ENCODE measurements at places on chromosomes 7 and 10.

DNA sequence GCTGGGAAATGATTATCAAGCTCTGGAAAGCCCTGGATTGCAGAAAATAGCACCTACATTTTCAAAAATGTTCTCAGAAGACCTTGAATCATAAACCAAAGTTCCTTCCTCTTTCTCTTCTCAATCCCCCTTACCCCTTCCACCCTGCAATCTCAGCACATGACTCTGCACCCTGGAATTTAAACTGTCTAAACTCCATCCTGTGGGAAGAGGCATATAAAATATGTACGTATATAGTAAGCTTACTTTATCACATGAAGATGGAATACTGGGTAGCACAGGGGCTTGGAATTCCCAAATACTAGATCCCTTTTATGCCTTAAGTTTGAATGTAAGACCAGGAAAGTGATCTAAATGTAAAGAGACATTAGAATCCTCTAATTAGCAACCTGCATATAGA, 7.7 kb downstream of the AGMO start:
- DNase-seq, result peak; percentile 91

GRCh38 chr10:111916011-111916410, 267.6 kb downstream of the GPAM start:
- DNase-seq, result no peak

- DNase-seq, result no peak
These were observed 29.6 kb downstream of the RET start for GRCh38 chr10:43106256-43107091.

- DNase-seq, result no peak
These were observed 13.9 kb downstream of the VSTM2A start for GRCh38 chr7:54556121-54556520.

DNA sequence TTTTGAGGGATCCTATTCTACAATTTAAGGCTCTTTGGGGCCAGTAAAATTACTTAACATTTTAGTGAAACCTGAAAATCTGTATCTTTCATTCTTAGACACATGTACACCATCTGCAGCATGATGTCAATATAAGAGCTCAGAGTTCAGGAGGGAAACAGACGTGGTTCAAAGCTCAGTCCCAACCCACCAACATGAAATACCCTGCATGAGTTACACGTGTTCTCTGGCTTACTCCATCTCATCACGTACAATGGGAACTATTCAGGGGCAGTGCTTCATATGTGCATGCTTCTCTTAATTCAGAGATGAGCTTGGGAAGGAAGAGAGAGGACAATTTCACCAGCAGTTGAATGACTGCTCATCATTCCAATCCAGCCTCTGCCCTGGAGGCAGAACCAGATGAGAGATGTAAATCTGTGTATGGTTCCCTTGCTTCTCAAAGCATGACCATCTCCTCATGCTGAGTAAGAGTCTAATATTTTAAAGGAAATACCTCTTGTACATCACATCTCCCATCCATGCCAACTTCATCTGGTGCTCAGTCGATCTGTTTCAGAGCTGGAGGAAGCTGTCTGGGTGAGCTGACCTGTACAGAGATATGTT, 29.0 kb upstream of the ADAM12 start:
- DNase-seq, result no peak

DNA sequence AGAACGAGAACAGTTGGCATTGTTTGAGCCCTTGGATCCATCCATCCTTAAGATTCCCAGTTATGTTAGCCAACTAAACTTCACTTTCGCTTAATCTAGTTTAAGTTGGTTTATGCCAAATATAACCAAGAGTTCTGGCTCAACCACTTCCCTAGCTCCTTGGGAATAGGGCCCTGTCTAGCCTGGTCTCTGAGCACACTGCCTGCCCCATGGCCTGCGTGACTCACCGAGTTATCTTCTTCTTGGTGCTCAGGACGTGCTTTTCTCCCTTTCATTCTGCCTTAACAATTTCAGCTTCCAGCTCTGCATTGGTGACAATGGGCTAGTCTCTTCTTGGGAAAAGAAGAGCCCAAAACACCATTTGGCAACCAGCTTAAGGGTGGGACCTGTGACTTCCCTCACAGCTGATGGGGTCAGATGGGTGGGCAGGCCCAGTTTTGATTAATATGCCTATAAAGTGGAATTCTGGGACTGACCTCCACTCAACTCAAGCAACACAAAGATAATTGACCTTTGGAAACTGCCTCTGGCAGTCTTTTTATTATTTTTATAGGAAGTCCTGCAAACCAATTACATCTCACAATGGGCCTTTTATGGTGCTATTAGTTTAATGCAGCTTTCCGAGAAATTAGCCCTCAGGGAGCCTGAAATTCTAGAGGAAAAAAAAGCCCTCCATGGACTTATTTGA, 126.4 kb downstream of the CFAP58 start:
- no peak for DNase-seq

GRCh38 chr7:126608339-126608776, 644.4 kb downstream of the GRM8 start:
- peak; percentile 7 for DNase-seq

DNA sequence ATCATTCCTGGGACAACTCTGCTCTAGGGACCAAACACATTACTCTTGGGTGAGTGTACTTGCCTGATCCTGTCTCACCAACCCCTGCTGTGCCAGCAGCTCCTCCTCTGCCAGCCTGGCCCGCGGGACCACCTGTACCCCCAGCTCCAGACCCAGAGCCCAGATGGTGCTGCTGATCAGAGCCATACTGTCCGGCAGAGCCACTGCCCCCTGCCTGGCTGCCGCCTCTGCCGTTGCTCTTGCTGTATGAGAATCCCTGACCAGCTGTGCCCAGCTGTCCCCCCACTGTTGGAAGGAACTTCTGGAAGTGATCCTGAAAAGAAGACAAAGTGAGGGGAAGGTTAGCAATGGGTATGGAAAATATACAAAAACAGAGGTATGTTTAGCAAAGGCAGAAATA, 6.9 kb downstream of the MYOZ1 start:
- DNase-seq, result no peak

- DNase-seq, result no peak
These were observed 365.5 kb upstream of the PFKP start for GRCh38 chr10:2701802-2702201.

DNA sequence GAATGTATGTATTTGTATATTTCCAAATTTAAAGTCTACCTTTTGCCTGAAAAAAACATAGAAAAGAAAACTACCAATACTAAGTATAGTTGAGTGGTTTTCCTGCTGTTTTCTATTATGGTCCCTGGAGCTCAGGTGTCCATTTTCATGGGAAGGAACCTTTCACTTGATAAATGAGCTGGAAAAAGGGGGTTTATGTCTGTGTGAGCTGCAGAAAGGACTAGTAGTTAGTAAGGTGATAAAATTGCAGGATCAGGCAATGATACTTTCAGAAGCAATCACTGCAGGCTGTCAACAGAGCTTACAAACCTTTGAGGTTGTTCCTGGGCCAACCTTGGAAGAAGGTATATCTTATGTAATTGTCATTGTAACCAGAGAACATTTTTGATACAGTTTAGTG, 48.0 kb downstream of the ST7 start:
- no peak for DNase-seq

- DNase-seq, result peak; percentile 5
These were observed 534.6 kb upstream of the POM121L12 start for GRCh38 chr7:52500841-52501240.

DNA sequence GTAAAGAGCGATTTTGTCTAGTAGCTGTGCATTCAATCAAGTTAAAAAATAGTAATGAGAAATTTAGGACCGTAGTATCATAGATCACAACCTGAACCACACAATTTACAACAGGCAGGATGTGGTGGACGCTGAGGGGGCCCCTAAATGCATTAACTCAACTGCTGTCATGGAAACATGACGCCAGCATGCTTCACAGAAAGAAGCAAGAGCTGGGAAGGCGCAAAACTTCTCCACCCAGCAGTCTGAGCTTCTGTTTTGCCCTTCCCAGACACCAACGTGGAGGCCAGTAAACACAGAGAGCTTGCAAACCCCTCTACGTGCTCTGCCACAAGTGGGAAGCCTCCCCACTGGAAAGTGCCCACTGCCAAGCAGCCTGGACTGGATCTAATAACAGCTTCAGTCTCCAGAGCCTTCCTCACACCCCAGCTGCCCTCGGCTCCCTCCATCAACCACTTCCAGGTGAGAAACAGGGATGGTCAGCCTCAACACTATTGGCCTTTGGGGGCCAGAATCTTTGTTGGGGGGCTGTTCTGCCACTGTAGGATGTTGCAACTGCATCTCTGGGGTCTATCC, 151.8 kb downstream of the SFMBT2 start:
- peak; percentile 27 for DNase-seq

- DNase-seq, result peak; percentile 87
These were observed 64.9 kb downstream of the ZNF92 start for GRCh38 chr7:65438598-65438997.

- DNase-seq, result peak; percentile 3
These were observed 236.3 kb upstream of the ANKRD30A start for GRCh38 chr10:36888925-36889573.

DNA sequence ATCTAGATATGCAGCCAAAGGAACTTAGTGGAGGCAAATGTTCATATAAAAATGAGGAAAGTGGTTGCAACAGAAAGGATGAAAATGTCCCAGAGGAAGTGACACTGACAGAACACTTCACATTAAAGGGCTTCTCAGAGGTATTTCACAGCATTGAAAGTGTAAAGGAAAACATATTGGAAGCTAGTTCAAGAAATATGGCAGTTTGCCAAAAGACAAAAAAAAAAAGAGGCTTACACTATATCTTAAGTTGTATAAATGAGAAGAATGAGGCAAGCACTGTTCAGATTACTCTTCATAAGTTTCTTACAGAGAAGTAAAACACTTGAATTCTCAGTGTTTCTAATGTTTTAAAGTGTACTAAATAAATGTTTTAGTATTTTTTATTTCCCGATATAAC, 20.1 kb downstream of the RUNDC3B start:
- no peak for DNase-seq

DNA sequence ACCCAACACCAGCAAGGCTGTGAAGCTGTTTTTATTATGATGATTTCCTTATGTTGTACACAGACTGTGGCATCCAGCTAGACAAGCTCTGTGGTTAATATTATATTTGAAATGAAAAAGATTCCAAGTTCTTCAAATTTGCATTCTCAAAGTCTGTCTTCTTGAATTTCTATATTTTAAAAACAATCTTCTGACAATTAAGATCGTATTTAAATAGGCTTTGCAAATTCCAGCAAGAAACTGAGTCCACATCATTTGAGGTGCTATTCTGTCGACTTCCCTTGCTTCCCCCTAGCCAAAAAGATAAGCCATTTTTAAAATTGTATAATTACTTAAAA, 73.1 kb upstream of the TOMM7 start:
- no peak for DNase-seq

DNA sequence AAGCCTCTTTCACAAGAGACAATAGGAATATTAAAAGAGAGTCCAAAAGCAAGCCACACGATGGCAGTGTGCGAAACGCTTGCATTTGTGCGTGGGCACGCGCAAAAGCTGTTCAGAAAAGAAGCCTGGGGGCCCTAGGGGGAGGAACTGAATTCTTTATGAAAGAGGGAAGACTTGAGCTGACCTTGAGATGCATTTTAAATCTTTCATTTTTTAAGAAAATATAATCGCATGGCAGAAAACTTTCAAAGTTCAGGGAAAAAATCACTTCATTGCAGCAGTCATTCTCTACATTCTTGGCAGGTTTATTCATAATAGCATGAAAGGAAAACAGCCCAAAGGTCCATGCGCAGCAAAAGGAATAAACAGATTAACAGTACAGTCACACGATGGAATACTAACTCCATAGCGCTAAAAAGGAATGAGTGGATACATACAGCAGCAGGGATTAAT, 206.5 kb upstream of the PRKCQ start:
- DNase-seq, result peak; percentile 51

DNA sequence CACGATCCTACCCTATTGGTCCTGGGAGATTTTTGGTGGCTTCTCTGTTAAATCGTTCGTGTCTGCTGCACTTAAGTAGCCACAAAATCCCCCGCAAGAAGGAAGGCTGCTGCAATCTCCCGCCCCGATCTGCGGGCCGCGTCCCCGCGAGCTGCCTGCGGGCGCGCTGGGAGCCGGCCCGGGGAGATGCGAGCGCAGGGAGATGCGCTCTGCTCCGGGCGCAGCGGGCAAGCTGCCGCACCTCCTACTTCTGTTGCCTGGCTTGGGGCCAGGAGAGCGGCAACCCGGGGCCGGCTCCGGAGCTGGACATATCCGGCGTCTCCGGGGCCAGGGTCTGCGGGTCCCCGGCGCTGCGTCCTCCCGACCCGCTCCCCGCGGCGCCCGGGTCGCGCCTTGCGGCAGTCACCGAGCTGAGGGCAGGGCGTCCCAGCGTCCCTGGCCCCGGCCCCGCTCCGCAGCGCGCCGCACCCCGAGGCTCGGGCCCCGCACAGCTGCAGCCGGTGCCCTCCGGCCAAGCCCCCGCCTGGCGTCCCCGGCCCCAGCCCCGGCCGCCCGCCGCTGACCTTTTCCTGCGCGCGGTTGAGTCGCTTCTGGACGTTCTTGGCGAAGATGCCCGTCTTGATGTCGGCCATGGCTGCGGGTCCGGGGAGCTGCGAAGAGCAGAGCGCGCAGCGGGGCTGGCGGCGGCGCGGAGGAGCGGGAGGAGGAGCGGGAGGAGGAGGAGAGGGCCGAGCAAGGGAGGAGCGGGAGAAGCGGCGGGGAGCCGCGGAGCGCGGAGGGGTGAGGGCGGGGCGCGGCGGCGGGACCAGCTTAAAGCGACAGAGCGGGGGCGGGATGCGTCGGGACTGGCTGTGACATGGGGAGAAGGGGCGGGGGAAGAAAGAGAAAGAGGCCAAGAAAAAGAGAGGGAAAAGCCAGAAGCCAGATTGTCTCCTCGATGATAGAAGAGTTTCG, at the start of gene AMPH:
TSS of gene AMPH (minus strand) at position 654 of the 954 bp plus-strand sequence. CDS start at position 632, 22 bp downstream.
- DNase-seq, result peak; percentile 76

- DNase-seq, result no peak
These were observed 31.1 kb upstream of the CRHR2 start for GRCh38 chr7:30713392-30713791.

GRCh38 chr10:76463111-76463510, 1031.7 kb downstream of the LRMDA start:
- DNase-seq, result peak; percentile 27

DNA sequence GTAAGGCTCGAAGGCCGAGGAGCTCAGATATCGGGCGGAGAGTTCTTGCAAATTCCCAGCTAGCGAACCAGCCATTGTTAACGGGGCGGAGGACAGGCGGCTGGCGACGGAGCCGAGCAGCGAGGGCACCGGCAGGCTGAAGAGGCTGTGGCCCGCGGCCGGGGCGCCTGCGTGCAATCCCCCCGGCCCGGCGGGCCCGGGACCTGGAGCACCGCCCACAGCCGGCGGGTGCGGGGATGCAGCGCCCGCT, 4.1 kb downstream of the VAX1 start:
- no peak for DNase-seq

DNA sequence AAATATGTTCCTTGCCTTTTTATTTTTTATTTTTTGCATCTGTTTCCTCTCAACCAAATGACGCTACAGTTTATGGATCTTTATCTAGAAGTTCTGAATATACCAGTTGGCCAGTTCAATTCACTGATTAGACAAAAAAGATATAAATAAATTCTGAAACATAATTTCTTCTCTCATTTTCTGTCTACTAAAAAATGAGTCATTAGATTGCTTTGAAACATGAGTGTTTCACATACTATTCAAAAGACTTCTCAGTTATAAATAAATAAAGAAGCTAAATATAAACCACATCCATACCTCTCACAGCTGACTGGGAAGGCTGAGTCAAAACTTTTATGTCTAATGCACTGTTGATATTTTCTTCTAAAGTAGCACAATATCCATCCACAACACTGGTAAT, 97.6 kb upstream of the GPR22 start:
- DNase-seq, result peak; percentile 55

Measured in fibroblast of upper back skin (primary cell).